ENCODE measurements at places on chromosomes 16 and 17.

DNA sequence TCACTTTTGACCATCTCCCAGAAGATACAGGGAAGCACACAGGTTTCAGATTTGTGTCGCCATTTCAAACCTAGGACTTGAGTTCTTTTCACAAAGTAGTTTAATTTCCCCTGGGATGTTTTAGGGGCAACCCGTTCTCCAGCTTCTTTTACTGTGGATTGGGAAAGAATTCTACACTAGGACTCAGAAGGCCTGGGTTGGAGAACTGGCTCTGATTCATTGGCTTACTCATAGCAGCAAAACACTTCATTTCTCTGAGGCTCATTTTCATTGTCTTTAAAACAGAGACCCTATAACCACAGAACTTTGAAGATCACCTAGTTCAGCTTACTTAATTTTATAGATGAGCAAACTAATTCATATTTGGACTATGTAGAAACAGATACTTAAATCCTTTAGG lies 175.9 kb upstream of the SALL1 start:
- DNase-seq: no peak

DNA sequence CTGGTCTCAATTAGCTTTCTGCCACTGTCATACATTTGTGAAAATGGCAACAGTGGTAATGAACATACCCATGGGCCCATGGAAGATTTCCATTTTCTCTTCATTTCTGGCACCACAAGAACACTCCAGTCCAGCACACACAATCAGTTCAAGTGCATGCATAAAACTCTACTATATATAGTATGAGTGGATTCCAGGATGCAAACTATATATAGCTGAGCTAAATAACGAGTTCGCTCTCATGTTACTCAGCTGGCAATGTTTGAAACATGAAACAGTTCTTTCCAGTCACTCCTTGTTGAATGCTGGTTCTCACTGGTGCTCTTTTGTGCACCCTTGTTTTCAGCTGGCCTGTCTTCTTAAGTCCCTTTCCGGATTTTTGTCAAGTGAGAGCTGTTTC lies 75.2 kb upstream of the DHX40 start:
- no peak for DNase-seq

DNA sequence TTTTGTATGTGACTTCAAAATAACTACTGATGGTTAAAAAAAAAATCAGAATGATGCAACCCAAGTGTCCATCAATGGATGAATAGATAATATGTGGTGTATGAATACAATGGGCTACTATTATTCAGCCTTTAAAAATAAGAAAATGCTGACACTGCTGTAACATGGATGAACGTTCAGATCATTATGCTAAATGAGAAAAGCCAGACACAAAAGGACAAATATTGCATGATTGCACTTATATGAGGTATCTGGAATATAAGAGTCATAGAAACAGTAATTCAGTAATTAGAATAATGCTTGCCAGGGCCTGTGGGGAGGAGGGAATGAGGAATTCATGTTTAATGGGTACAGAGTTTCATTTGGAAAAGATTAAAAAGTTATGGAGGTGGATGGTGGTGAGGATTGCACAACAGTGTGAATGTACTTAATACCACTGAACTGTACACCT lies 25.4 kb downstream of the TENT4B start:
- DNase-seq: no peak

DNA sequence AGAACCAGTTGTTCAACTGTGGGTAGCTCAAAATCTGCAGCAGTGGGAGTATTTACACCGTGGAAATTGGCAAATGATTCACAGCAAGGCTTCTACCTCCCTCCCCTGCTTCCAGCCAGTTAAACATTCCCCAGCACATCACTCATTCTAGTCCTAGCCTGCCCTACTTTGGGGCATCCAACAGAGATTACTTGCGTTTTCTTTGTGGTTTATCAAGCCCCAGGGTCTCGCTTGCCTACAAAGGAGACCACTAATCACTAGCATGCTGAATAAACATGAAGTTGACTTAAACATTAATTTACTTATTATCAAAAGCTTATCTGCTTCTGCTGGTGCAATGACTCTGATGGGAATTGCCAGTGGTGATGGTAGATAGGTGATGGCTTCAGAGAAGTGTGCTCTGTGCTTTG lies 94.5 kb downstream of the MARF1 start:
- DNase-seq: no peak

DNA sequence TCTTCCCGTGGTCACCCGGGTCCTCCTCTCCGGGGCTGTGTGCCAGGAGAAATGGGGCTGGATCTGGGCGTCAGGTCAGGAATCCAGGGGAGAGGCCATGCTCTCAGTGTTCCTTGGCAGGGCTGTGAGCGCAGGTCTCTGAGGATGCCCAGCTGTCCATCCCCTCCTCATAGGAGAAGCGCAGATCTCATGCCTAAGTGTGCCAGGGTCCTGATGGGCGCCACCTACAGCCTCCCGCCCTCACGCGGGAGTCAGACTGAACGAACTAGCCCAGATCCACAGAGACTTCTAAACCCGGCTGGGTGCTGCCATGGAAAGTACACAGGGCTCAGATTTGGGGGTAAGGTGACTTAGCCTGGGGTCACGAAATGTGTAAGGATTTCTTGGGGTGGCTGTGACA lies 24.3 kb downstream of the MGRN1 start:
- DNase-seq: no peak

DNA sequence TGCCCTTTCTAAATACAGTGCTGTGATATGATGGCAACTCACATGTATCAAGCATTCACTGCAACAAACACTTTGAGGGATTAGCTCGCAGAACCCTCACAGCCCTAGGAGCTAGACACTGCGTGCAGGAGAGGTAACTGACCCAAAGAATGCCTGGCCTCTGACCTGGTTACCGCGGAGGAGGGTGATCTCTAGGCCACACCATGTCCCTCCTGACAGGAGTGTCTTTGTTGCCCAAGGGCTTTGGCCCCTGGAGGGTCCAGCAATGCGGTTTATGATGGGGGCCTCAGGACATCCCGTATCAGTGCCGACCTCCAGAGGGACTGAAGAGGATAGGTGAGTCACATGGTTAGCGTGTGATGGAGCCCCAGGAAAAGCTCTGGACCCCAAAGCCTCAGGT lies 130.6 kb downstream of the MGAT5B start:
- no peak for DNase-seq

DNA sequence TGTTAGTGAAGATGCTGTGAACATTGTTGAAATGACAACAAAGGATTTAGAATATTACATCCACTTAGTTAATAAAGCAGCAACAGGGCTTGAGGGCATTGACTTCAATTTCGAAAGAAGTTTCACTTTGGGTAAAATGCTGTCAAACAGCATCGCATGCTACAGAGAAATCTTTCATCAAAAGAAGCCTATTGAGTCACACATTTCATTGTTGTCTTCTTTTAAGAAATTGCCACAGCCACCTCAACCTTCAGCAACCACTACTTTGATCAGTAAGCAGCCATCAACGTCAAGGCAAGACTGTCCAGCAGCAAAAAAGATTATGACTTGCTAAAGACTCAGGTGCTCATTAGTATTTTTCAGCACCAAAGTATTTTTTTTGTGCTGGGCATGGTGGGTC lies 13.2 kb upstream of the MAP2K6 start:
- no peak for DNase-seq

- DNase-seq: no peak
Observed at GRCh38 chr17:15882058-15882720, 62.7 kb upstream of the ADORA2B start.

DNA sequence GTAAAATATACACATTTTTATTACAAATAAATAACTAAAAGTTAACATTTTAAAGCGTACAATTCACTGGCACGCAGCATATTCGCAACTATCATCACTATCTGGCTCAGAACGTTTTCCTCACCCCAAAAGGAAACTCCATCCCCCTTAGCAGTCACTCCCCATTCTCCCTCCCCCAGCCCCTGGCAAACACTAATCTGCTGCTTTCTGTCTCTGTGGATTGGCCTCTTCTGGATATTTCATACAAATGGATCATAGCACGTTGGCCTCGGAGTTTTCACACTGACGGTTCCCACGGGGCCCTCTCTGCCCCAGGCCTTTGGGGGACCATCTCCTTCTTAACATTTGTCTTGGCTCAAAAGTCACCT lies 64.6 kb downstream of the RTN4RL1 start:
- no peak for DNase-seq

DNA sequence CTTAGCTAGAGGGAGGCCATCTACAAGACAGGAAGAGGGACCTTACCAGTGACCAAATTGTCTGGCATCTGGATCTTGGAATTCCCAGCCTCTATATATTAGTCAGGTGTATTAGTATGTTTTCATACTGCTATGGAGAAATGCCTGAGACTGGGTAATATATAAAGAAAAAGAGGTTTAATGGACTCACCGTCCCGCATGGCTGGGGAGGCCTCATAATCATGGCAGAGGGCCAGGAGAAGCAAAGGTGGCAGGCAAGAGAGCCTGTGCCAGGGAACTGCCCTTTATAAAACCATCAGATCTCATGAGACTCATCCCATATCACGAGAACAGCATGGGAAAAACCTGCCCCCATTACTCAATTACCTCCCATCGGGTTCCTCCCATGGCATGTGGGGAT lies 500.2 kb downstream of the SHISA9 start:
- no peak for DNase-seq

DNA sequence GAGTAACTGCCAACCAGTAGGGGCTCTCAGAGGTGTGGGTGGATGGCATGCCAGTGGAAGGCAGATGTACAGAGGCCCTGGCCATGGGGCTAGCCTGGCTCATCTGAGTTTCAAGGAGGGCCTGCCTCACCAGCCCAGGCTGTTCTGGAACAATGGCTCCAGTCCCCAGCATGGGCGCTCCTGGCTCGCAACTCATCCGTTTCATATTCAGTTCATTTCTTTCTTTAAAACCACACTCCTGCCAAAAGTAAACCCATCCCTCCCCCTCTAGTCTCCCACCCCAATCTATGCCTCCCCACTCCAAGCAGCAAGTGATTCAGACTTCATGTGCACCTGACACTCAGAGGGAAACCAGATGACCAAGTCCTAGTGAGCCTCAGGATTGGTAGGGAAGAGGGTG lies 2.4 kb downstream of the CCL13 start:
- DNase-seq: no peak

- no peak for DNase-seq
Observed at GRCh38 chr17:80800481-80801391, 190.9 kb upstream of the CHMP6 start.

- peak; percentile 13 for DNase-seq
Observed at GRCh38 chr17:73644145-73645049, at the start of gene SDK2. Gene SDK2 (minus strand): TSS chr17:73644445. CDS start chr17:73644088, 357 bp downstream.

DNA sequence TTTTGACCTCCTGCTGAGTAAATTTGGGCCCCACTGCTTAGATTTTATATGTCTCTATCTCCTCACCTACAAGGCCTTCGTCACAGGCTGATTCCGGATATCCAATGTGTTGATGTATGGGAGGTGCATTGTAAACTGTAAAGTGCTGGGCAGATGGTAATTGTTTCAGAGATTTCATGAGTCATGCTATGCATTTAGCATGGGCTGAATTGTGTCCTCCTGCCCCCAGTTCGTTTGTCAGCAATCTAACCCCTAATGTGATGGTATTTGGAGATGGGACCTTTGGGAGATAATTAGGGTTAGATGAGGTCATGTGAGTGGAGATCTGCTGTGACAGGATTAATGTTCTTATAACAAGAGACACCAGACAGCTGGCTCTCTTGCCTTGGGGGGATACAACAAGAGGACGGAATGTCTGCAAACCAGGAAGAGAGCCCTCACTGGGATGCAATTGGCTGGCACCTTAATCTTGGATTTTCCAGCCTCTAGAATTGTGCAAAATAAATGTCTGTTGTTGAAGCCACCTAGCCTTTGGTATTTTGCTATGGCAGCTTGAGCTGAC lies 101.8 kb upstream of the NLRP1 start:
- no peak for DNase-seq

DNA sequence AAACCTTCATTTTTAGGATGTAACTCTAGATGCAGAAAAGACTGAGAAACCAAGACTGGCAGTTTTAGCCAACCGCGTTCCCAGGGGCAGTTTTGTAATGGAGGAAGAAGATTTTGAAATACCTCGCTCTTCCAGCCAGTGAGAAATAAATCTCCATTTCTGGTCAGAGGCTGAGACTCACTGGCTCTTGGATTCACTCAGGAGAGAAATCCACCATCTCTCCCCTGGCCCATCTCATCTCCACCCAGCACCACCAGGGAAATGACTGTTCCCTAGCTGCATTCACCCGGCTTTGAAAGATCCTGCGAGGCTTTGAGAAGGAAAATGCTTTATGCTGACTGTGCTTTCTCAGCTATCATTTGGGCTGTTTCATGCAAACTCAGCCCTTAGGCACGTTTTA lies 185.2 kb downstream of the SOX9 start:
- no peak for DNase-seq

GRCh38 chr16:85479972-85480726 lies 133.0 kb upstream of the GSE1 start:
- DNase-seq: no peak

- DNase-seq: peak; percentile 11
Observed at GRCh38 chr16:20918486-20919239, 18.1 kb downstream of the LYRM1 start.

GRCh38 chr17:73098919-73099318 lies 6.4 kb upstream of the SLC39A11 start:
- no peak for DNase-seq

DNA sequence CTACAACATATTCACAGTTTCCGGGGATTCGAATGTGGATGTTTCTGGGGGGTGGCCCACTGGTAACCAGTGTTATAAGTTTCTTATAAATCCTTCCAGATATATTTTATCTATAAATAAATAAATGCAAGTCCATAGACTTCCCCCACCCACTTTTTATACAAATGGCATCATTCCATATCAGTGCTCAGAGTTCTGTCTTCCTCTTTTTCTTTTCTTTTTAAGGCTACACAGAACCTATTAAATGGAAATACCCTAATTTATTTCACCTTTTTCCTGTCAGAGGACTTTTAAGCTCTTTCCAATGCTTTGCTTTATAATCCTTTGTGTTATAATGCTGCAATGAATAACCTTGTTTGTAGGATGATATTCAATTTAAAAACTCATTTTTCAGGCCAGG lies 3.8 kb downstream of the LGALS9 start:
- DNase-seq: no peak

GRCh38 chr17:67246653-67247415 lies 1.8 kb upstream of the HELZ start:
- peak; percentile 87 for DNase-seq

DNA sequence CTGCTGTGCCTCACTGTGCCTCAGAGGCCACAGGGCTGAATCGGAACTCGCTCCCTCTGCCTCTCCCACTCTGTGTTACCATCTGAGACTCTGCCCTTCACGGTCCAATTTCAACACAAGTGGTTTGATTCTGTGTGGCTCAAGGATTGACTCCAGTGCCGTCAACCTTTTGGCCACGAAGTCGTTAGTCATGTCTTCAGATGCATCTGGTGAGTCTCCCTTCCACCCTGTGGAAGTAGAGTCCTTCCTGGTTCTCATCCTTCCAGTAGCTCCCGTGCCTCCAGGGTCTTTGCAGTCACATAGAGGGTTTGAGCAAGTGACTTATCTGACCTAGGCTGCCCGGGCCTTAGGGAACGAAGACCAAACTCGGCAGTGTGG lies 51.2 kb downstream of the PGS1 start:
- DNase-seq: no peak
